Activated CD4-positive, alpha-beta T cell treated with anti-CD3 and anti-CD28 coated beads, Interleukin-2, amount 10 ng/mL, durations not matched to agents 24 days and 14 days (primary cell): ENCODE measurements at places on chromosomes 7 and 10. TPM values are rescaled to one million over a fixed set of nuclear protein-coding genes. Genes with fewer than 3 reads are reported as not detected.

The HMX3 gene
- not detected in 2 replicates for total RNA-seq

The GRID2IP gene
- 0.05 TPM in 1 of 2 replicates, not detected in the other for total RNA-seq

The LEP gene
- total RNA-seq = not detected in 2 replicates

The CALCR gene
- not detected in 2 replicates for total RNA-seq

GRCh38 chr7:72754312-72754711 lies 73.7 kb downstream of the TYW1B start:
- no peak for DNase-seq

GRCh38 chr7:80659120-80660055 lies 20.9 kb downstream of the CD36 start:
- DNase-seq = no peak

DNA sequence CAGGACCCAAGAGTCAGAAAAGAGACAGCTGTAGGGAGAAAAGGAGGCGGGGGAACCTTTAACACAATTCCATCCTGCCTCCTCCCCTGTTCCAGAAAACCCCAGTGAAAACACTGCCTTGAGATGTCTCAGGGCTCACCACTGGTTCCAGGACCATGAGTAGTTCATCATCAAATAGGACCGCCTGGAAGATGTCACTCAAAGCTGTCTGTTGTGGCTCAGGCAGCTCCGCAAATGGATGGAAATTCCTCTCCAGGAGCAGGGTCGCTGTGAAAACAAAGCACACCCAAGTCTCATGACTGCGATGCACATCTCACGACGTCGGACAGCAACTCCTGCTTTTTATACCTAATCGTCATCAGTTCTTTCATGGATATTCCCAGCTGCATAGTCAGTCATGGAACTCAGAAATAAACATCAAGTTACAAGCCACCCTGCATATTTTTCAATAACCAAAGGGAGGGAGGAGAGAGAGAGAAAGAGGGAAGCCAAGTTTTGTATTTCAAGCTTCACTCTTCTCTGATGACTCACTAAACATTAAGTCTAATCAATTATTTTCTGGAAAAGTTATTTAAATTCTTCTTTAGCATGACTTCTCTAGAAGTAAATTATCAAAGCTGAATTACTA lies 49.2 kb downstream of the GSDME start:
- no peak for DNase-seq
